ENCODE measurements at places on chromosomes 1 and 21.

DNA sequence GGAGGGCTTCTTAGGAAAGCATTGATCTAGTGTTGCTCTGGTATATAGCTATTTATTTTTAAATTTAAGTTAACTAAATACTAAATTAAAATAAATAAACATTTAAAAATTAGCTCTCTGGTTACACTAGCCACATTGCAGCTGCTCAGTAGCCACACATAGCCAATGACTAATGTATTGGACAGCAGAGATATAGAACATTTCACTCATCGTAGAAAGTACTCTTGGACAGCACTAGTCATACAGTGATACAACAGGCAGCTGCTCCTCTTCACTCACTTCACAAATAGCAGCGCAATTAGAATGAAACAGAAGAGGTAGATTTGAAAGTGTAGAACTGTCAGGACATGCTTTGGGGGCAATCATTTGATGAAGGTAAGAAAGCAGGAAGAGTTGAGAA is 245.4 kb downstream of the PBX1 start:
- no peak for DNase-seq

DNA sequence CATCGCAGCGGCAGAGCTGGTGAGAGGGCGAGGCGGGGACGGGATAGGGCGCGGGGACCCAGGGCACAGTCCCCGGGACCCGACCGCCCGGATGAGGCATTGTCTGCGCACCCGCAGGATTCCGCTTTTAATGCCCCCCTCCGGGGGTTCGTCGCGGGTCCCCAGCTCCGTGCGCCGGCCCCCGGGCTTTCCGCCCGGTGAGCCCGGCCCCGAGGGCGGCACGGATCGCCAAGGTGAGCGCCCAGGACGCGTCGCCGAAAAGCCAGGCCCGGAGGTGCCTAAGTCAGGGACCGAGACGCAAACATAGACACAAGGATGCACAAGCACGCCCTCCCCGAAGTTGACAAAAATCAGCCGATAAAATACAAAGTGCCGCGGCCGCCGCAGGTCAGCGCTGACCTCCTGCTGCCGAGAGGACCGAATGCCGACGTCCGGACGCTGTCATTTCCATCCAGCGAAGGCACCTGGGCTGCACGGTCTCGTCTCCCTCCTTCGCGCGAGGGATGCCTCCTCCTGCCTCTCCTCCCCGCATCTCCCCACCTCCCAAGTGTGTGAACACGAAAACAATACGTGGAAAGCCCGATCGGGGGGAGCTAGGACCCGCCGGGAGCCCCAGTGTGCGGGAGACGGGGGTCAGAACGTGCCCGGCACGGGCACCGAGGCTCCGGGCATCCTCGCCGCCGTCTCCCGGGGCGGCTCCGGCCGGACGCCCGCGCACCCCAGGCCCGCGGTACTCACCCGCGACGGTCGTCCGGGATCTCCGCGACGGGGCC is 101.1 kb upstream of the SOD1 start:
- no peak for DNase-seq

- peak; percentile 47 for DNase-seq
Observed at GRCh38 chr1:183215076-183215720, 29.1 kb downstream of the LAMC2 start.

DNA sequence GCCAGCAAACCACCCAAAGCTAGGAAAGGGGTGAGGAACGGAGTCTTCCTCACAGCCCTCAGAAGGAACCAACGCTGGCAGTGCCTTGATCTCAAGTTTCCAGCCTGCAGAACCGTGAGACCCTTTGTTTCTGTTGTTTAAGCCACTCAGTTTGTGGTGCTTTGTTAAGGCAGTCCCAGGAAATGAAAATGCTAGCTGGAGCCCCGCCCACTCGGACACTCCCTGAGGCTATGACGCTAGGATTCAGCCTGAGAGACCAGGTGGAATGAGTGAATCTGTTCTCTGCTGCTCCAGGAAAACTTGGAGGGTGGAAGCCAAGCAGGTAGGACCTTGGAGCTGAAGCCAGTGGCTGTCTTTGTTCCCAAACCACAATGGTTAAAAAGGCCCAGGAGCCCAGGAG is 196.5 kb upstream of the POU3F1 start:
- no peak for DNase-seq

DNA sequence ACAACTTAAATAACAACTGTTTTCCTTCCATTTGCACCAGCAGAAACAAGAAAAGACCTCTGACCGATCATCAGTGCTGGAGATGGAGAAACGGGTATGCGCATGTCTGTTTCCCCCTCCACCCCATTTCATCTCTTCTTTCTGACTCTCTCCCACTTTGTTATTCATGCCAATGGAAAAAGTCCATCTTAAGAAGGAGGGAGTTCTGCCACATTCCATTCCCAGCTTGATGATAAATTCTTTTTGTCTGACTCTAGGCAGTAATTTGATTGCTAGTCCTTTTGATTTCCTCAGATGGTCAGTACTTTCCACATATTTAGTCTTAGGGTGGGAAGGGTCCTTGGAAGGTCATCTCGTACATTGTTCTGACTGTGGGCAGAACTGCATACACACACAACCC is 142.5 kb downstream of the SYT2 start:
- peak; percentile 90 for DNase-seq

GRCh38 chr1:155001675-155002463 is 733 bp upstream of the ZBTB7B start:
- peak; percentile 99 for DNase-seq

DNA sequence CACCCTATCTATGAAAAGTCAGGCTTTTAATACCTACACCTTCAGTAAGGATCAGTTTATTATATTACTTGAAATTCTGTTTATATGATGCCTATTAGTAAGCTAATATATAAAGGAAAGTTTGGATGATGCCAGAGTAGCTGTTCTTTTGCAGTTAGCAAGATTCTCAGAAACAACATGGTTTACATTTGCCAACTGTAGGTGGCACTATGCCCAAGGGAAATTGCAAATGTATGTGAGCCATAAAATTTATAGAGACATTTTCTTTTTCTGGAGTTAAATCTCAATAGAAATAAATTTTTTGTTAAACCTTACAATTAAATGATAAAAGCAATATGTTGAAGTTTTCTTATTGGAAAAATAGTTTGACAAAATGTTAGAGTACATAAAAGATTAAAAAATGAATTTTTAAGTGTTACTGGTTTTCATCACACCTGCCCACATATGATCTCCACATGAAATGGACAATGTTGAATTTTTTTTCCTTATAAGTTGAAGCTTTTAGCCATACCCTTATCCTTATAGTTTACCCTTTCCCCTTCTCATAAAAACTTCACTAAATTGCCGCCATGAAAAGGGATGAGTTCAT is 32.1 kb upstream of the EPHX4 start:
- DNase-seq = peak; percentile 57

- no peak for DNase-seq
Observed at GRCh38 chr21:17572431-17572830, 40.3 kb downstream of the BTG3 start.

- no peak for DNase-seq
Observed at GRCh38 chr1:81921344-81921743, 120.6 kb downstream of the ADGRL2 start.

- no peak for DNase-seq
Observed at GRCh38 chr1:112196731-112197130, 199.3 kb upstream of the CTTNBP2NL start.

DNA sequence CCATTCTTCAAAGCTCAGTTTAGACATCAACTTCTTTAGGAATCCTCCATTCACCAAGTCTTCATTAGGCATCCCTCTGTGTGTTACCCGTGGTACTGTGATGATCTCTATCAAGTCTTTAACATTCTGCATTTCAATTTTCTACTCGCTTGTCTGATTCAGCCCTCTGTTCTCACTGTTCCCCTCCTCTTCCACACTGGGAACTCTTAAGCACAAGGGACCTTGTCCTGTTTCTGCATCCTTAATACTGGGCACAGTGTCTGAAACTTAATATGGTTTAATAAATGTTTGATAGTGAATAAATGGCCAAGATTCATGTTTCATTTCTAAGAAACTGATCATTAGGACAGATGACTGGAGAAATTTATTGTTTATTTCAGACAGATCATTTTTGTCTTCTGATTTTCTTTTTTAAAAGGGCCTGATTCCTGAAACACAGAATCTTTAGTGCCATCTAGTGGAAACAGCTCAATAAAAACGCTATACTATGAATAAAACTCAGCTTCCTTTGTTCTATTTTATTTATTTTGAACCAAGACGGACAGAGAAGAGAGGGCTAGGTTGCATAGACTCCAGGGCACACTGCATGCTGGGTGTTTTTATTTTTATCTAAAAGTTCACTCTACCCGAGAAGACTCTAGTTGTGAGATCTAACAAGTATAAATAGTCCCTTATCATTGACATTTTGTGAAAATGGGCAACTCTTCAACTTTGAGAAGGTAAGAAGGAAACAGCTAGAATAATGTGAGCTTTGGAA is 7.0 kb upstream of the TRIM45 start:
- peak; percentile 57 for DNase-seq

GRCh38 chr1:152870831-152871730 is 7.0 kb upstream of the SMCP start:
- DNase-seq = no peak

DNA sequence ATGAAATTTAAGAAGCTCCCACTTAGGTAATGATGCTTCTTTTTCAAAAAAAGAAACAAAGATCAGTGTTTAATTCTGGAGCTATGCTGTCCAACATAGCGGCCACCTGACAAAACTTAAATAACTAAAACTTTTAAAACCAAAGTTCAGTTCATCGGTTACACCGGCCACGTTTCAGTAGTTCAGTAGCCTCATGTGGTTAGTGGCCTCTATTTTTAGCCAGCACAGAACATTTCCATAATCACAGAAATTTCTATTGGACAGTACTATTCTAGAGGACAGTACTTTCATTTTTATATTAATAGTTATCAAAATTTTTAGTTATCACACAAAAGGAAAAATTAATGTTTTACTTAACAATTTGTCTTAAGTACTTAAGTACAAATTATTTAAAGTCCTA is 141.0 kb downstream of the USP25 start:
- DNase-seq = no peak

- DNase-seq = no peak
Observed at GRCh38 chr1:63559357-63559756, 33.9 kb upstream of the PGM1 start.

GRCh38 chr1:184740344-184740743 is 14.3 kb downstream of the EDEM3 start:
- DNase-seq = no peak

DNA sequence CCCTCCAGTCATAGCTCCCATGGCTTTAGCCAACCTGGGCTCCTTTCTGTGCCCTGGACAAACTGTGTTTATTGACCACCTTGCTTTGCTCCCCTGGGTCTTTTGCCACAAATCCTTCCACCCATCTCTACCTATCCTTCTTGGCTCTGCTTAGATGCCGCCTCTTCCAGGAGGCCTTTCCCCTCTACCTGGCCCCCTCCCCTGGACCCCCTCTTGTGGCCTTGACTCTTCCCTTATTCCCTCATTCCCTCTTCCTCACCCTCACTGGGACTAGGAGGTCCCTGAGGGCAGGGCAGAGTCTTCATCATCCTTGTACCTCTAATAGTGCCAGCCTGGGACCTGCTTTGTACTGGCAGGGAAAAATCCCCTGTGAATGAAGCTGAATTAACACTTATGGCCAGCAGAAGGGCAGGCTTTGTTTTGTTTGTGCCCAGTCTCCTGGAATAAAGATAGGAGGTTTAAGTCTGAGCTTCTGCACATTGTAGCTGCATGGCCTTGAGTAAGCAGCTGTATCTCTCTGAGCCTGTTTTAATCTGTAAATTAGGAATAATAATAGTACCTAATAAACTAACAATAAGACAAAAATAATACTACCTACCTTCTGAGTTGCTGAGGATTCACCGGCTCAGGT is 13.7 kb downstream of the PTPRU start:
- no peak for DNase-seq

DNA sequence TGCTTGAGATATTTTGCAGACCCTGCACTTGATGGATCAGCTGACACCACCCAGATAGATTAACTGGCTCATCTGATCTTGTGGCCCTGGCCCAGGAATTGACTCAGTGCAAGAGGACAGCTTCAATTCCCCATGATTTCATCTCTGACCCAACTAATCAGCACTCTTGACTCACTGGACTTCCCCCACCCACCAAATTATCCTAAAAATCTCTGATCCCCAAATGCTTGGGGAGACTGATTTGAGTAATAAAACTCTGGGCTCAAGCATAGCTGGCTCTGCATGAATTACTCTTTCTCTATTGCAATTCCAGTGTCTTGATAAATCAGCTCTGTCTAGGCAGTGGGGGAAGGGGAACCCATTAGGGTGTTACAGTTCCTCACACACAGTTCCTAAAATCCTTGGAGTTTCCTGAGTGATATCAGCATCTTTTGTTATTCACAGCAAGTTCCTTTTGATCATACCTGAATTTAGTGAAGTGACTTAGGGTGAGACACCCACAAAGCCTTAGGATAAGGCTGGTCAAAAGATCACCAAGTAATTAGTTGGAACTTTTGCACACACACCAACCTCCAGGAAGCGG is 104.2 kb downstream of the COP1 start:
- DNase-seq = no peak

DNA sequence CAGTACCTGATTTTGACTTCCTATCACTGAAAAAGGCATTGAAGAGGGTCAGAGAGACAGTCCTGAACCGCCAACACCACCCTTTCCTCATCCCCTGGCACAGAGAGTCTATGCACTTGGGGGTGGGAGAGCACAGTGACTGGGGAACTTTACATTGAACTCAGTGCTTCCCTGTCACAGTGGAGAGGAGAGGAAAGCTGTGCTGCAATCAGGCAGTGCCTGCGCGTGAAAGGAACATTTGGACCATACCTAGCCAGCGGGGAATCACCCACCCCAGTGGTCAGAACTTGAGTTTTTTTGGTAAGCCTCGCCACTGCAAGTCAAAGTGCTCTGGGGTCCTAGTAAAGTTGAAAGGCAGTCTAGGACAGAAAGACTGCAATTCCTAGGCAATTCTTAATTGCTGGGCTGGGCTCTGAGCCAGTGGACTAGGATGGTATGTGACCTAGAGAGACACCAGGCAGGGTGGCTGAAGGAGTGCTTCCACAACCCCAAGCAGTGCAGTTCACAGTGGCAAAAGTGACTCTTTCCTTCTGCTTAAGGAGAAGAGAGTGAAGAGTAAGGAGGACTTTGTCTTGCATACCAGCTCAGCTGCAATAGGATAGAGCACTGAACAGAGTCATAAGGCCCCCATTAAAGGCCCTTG is 9.4 kb upstream of the HENMT1 start:
- peak; percentile 27 for DNase-seq

GRCh38 chr1:25472471-25472870 is 41.8 kb downstream of the MACO1 start:
- no peak for DNase-seq

GRCh38 chr1:166716620-166717019 is 122.7 kb upstream of the POGK start:
- no peak for DNase-seq

DNA sequence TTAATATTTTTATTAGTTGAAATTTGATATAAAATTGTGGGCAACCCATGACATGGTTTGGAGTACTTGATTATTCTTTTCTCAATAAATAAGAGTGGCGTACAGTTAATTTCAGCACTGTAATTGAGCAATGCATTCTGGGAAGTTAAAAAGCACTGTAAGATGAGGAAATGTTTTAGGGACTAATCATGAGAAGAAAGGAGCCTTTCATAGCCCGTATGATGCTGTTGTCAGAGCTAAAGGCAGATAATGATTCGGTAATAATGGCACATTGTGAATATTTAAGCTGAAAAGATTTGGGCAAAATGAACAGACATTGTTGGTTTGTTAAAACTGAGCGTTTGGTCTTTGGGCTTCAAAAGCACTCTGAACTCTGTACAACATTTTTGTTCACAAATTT is 139.3 kb downstream of the NFIA start:
- DNase-seq = no peak

All from fibroblast of skin of back (primary cell).